ENCODE measurements at places on chromosomes 4 and X.

DNA sequence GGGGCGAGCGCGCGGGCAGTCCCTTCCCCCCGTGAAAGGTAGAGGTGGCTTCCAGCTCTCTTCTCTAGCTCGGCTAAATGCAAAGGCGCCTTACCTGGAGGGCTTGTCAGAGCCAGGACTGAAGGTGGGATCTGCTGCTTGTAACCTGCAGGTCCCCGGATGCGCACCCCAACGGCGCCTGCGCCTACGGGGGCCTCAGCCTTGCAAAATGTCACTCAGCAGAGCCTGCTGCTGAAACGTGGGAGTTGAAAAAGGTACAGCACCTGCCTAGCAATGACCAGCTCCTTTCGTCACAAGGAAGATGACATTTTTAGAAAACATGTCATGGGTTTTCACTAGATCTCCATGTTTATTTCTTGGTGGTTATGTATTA lies 583 bp downstream of the ABHD18 start:
- DNase-seq = peak; percentile 71

DNA sequence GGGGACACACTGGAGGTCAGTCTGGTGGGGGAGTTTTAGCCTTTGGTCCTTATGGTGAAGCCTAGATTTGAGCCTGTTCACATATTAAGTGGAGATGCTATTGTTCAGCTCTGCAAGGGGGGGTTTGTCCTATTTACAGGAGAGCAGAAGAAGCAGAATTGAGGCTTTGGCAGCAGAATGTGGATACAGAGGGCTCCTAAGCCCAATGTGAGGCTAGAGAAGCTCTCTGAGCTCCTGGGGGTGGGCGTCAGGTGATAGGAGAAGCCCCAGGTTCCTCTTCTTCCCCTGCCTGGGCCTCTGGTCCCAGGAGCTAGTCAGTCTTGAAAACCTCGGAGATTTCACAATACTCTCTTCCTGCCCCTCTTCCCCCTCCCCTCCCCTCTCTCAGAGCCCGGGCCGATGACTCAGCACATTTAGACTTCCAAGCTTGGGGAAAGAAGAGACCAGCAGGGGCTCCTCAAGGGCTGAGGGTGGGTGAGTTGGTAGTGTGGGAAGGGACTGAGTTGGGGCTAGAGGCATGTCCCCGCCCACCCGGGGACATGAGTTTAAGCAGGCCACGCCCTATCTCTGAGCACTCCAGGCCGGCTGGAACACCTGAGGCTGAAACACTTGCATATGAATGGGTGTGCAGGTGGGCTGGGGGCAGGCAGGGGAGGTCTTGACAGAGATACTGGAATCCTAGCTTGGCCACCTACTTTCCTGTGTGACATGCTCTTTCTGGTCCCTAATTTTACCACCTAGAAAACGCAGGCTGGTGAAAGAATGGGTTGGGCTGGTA lies 3.4 kb downstream of the TFE3 start:
- DNase-seq = peak; percentile 56

GRCh38 chr4:185656467-185656931 lies 121.2 kb upstream of the PDLIM3 start:
- DNase-seq = no peak

DNA sequence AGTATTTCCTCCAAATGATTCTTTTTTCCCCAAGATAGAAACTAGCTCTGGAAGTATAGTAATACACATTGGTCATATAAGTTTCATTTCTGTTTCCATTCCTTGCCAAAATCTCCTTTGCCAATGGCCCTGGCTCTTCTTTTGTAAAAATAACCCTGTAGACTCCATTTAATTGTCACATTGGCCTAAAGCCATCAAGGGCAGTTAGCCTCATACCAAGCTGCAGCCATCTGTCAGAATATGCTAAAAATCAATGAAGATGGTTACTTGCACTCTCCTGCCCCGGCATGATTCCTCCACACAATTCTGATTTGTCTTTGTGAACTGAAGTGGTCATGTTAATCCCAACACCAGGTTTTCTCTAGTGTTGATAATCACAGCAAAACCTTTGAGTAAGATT lies 380.5 kb downstream of the SH2D1A start:
- DNase-seq = no peak

DNA sequence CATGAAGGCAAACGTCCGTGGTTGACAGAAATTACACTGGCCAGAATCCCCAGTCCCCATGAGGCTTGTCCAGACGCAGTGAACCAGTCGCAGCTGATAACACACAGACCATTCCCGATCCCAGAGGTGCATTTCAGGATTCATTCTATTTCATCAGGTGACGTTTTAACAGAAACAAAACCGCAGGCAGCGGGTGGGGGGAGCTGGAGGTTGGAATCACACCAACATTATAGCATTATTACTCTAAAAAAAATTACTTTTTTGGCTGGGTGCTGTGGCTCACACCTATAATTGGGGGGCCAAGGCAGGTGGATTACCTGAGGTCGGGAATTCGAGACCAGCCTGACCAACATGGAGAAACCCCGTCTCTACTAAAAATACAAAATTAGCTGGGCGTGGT lies 25.2 kb downstream of the NOP14 start:
- no peak for DNase-seq

DNA sequence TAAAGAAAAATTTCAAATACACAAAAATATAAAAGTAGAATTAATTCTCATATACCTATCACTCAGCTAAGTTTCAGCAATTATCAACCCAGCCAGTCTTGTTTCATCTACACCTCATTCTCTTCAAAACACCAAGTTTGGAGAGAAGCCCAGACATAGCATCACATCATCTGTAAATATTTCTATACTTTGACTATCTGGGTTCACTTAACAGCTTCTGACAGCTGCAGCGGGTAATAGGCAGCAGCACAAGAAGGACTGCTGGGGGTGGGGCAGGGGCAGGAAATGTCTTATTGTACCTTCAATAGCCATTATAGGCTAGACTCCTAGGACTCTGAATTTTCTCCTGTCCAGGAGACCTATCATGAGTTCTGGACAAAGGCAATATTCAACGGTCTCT lies 54.1 kb downstream of the PHF8 start:
- DNase-seq = no peak

- no peak for DNase-seq
These were observed 38.3 kb downstream of the NDNF start for GRCh38 chr4:121034017-121034416.

- DNase-seq = peak; percentile 33
These were observed 236.1 kb downstream of the OPHN1 start for GRCh38 chrX:68196939-68197791.

DNA sequence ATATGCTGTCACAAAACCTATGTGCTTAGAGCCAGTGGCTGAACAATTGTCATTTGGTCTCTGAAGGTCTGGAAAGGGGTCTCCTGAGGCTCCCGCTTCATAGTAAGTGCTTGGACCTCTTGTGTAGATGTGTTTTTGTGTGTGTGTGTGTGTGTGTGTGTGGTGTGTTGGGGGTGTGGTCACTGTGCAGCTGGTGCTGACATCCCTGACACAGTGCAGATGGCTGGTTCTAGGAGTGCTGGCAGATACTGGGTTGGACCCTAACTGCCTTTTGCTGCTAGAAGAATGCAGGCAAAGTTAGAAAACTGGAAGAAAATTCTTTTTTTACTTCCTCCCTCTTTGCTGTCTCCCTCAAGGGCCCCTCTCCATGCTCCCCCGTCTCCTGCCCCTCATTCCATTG lies 1872.6 kb downstream of the ARAP2 start:
- DNase-seq = no peak

- peak; percentile 30 for DNase-seq
These were observed 88.4 kb downstream of the GPR143 start for GRCh38 chrX:9677098-9677739.

DNA sequence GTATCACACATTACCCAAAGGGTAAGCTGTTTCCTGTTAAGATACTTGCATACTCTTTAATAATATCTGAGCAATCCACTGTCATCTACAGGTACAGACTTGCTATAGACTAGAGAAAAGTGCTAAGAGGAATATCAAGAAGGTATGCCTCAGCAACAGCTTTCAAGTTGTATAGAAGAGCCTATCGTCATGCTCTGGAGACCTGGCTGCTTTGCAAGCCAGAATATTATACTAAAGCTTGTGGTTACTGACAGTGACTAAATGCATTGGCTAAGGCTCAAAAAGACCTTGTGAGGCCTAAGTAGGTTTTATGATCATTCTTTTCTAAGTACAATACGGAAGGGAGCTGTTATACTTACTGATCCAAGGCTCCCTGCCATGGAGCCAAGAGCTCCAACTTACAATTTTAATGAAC lies 11.3 kb downstream of the LAMP2 start:
- DNase-seq = no peak

DNA sequence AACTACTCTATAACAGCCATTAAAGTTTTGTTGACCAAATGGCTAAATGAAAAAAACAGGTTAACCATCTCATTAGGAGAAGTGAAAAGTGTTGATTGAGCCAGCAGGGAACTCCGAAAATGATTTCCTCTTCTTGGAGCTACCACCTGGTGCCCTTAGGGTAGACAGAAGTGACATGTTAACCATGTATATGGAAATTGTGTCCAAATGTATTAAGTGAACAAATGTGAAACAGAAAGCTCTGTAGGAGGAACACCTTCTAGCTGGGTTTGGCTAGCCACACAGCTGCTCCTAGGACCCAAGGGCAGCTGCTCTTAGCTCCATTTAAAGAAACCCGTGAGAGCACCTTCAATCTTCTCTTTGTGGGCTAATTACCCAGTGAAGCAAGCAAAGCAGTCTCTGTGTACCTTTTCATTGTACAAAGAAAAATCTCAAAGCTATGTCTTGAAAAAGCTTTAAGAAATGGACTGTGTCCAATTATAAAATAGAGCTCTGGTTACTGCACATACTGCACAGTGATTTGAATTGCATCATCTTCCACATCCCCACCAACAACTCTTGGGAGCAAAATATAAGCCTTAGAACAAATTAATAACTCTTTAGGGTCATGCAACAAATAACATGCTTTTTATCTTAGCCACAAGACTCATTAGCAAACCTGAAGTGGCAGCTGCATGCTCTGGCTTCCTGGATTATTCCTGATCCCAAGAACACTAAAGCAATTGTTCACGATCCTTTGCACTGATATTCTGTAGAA lies 59.2 kb upstream of the PARM1 start:
- no peak for DNase-seq

DNA sequence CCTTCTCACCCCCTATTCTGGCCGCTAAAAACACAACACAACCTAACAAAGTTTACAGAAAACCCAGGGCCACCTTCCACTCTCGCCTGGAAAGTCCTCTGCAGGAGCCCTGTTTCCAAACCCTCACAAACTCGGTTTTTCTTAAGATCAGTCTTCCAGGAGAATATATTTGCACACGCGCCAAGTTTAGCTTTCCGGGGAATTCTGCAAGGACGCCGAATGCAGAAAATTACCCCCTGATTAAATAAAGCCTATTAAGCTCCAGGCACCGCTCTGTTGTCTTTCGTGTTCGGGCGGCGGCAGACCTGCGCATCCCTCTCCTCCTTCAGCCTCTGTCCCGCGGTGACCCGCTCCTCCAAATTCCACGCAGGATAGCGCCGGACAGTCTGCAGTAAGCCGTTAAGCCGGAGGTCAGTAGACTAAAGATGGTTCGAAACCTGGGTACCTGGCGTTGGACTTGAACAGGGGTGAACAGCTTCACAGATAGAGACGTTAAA lies 5.0 kb downstream of the MSX1 start:
- DNase-seq = no peak
